ENCODE measurements at places on chromosomes 16 and 17.
A peak's percentile ranks its signal among the peaks of the same experiment; 100 is the strongest.

DNA sequence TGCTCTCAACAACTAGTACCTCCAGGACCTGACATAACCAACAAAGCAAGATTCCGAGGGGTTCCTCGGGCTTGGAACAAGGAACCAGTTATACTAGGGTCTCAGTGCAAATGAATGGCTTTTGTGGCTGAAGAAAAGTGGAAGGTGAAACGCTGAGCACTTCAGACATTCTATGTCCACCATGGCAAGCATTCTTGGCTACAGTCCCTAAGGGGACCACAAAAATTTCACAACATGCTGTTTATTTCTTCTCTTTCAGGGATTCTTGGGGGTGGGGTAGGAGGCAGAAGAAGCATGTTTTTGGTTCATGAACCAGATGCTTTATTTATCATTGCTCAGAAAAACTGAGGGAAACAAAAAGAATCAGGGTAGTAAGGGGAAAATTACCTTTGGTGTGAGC, 479.9 kb upstream of the CDH11 start:
- no peak for DNase-seq

DNA sequence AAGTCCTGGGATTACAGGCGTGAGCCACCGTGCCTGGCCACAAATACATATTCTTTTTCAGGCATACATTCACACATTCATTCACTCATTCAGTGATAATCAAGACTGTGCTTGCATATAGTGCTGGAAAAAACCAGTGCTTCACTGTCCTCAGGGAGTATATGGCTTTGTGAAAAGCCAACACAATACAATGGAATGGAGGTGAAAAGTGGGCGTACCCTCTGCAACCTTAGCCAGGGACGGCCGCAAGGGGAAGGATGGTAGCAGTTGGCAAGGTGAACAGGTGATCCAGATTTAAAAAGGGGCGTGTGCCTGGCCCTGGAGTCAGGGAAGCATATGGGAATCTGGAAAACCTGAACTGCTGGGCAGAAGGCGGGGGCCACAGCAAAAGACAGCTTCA, 18.1 kb upstream of the GAN start:
- DNase-seq, result no peak

DNA sequence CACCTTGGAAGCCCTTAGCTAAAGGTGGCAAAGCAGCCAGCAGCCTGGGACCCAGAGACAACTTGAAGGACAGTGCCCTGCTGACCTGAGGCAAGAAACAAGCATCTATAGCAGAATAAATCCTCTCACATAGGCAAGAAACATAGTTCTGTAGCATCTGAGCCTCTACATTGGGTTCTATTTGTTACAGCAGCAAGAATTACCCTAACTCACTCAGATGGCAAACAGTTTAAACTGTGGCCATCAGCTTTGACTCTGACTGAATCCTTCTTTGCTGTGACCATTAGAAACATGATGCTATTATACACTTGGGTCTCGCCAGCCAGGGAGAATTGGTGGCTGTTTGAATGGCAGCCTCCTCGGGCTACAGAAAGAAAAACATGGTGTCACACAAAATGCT, 53.1 kb upstream of the CCL1 start:
- no peak for DNase-seq

- no peak for DNase-seq
Measured at GRCh38 chr17:31803494-31804213, 55.4 kb downstream of the COPRS start.

GRCh38 chr17:10605221-10605783, 51.8 kb downstream of the MYH3 start:
- DNase-seq, result no peak

- no peak for DNase-seq
Measured at GRCh38 chr16:57539072-57539796, 2.9 kb upstream of the CCDC102A start.

DNA sequence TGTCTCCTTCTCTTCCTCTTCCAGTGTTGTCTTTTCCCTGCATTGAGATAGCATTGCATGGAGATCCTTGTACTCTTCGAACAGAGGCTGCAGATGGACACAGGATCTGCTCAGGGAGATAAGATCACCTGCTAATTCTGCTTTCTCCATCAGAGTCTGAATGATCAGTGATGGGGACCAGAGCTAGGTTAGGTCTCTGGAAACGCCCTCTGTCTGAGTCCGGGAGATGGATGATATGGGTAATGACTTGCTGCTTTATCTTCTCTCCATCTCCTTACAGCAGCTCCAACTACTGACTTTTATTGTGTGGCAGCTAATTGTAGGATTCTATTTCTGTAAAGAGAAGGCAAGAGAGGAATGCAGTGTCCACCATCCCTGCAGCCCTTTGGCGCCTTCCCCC, 435.6 kb downstream of the WWOX start:
- DNase-seq, result no peak

GRCh38 chr16:6861135-6861814, 471.4 kb upstream of the RBFOX1 start:
- DNase-seq, result no peak

DNA sequence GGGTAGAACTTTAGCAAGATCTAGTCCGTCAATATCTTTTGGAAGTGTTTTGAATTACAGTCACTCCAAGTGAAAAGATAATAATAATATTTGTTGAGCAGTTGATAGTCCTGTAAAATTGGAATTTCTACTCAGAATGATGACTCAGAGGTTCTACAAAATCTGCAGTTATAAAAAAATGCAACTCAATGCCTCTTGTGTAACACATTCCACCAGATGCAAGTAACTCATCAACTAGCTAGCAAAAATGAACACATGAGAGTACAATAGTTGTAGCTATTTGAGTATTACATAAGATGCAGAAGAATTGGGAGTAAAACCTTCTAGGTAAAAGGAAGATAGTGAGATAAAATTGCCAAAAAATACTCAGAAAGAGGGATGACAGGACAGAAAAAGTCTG, 177.2 kb downstream of the CDH8 start:
- no peak for DNase-seq

- DNase-seq, result no peak
Measured at GRCh38 chr16:58497468-58497867, 2.5 kb upstream of the NDRG4 start.

DNA sequence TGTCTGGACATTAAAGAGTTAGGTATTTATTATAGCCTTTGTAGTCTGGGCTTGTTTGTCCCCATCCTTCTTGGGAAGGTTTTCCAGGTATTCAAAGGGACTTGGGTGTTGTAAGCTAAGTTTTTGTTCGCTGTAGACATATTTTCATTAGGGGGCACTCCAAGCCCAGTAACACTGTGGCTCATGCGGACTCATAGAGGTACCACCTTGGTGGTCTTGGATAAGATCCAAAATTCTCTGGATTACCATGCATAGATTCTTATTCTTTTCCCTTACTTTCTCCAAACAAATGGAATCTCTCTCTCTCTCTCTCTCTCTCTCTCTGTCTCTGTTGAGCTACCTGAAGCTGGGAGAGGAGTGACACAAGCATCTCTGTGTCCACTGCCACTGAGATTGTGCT, 48.9 kb downstream of the ERCC4 start:
- no peak for DNase-seq

DNA sequence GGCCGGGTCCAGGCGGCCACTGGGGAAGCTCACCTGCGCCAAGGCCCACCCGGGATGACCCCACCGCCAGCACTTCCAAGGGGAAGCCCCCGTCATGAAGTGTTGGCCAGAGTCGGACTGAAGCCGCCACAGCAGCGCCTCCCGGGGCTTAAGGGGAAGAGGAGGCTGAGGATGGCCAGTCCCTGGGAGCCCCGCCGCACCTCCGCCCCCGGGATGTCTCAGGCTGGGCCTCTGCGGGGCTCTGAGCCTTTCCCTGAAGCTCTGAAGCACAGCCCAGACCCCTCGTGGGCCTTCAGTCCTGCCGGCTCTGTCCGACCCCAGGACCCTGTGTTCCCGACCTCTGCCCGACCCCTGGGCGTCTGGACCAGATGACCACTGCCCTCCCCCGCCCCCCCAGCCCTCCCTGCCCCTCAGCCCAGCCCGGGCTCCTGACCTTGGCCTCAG, 42.8 kb upstream of the ACSF3 start:
- DNase-seq, result no peak

GRCh38 chr17:38431346-38432145, 3.3 kb downstream of the ARHGAP23 start:
- no peak for DNase-seq

GRCh38 chr17:37392024-37392590, 14.5 kb downstream of the ACACA start:
- DNase-seq, result peak; percentile 35
